NCI-H2227 treated with DMSO at 0.1 percent for 48 hours (cell line): ENCODE measurements at places on chromosomes 11 and 22.
A peak's percentile ranks its signal among the peaks of the same experiment; 100 is the strongest.

DNA sequence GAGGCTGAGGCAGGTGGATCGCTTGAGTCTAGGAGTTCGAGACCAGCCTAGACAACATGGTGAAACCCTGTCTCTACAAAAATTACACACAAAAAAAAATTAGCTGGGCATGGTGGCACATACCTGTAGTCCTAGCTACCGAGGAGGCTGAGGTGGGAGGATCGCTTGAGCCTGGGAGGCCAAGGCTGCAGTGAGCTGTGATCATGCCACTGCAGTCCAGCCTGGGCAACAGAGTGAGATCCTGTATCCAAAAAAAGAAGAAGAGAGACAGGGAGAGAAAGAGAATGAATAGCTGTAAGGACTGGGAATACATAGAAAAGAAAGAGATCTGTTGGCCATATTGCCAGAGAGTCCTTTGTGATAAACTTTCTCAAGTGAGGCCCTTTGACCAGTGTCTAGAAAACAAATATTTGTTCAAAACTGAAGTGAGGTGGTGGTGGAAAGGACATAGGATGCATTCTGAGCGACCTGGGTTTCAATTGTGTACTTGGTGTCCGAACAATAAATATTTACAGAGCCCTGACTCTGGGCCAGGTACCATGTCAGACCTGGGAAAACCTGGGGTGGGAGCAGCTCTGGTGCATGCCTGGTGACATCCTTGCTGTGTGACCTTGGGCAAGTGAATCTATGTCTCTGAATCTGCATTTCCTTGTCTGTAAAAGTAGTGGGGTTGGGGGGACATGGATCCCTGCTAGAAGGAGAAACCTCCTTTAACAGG, 89.6 kb upstream of the CRYBB3 start:
- no peak for DNase-seq

GRCh38 chr22:45531441-45532234, 29.0 kb downstream of the FBLN1 start:
- no peak for DNase-seq

GRCh38 chr11:95512682-95513081, 276.9 kb downstream of the FAM76B start:
- DNase-seq: no peak

DNA sequence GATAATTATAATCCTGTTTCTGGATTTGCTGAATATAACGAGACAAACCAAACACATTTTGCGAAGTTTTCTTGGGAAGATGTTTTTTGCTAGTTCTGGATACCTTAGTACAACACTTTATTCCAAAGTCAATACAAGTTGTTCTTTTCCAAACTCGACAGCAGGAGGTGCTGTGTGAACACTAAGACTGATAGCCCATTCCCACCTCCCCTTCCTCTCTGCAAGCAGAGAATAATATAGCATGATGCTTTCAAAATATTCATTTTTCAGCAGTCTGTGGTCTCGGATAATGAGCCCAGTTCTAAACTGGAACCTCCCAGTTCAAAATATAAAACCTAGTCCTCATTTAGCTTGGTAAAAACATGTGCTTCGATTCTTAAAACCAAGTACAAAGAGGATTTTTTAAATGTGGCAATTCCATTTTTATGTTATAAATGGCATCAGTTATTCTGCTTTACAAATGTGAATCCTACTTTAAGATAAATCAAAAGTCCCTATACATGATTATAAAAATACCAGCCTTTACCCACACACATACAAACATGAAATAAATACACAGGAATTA, 129.1 kb downstream of the DCDC1 start:
- DNase-seq: peak; percentile 72

DNA sequence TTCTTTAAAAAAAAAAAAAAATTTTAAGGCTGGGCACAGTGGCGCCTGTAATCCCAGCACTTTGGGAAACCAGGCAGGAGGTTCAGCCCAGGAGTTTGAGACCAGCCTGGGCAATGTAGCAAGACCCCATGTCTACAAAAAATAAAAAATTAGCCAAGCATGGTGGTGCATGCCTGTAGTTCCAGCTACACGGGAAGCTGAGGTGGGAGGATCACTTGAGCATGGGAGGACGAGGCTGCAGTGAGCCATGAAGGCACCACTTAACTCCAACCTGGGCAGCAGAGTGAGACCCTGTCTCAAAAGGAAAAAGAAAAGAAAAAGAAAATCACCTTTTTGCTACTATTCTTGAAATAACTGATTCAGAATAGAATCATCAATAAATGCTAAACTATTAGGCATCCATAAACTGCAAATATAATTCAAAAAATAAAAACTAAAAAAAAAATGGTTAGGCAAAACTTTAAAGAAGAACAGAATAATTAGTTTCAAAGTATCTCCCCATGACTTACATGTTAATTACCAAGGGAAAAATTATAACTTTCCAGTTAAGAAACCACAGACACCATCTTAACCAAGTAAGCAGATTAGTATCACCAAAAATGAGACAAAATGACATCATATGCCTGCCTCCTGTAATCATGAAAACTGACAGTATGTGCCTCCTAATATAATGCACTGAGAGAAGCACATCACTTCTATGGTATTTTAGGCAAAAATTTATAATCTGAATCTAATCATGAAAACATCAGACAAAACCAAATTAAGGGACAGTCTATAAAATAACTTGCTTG, 63.6 kb downstream of the DENND5A start:
- DNase-seq: no peak
